ENCODE measurements at places on chromosomes 5 and 9.

- no peak for DNase-seq
These were observed 295.9 kb downstream of the AGTPBP1 start for GRCh38 chr9:85445887-85446286.

GRCh38 chr9:20209391-20210340, 412.6 kb downstream of the MLLT3 start:
- DNase-seq, result no peak

DNA sequence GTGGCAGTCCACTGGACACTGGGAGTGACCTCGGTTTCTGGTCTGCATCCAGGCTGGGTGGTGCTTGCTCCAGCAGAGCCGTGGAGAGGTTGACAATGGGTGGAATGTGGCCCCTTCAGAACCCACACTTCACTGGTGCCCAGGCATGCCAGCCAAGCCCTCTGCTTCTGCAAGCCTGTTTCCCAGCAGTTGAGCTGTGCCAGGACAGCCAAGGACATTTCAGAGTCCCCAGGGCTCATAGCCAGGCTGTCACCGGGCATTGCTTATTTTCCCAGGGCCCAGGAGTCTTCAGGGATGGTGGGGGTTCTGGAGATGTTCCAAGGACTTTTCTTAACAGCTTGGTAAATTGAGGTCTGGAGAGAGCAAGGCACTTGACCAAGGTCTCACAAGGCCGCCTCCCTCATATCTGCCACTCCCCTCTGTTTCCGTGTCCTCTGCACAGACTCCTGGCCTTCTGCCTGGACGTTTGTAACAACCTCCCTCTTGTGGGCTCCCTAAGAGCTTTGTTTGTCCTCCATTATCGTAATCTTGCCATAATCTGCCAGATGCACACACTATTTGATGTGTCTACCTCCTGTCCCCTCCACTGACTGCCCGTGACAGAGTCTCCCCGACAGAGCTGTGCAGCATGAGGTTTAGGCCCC, 3.8 kb upstream of the NDST1 start:
- DNase-seq, result no peak

DNA sequence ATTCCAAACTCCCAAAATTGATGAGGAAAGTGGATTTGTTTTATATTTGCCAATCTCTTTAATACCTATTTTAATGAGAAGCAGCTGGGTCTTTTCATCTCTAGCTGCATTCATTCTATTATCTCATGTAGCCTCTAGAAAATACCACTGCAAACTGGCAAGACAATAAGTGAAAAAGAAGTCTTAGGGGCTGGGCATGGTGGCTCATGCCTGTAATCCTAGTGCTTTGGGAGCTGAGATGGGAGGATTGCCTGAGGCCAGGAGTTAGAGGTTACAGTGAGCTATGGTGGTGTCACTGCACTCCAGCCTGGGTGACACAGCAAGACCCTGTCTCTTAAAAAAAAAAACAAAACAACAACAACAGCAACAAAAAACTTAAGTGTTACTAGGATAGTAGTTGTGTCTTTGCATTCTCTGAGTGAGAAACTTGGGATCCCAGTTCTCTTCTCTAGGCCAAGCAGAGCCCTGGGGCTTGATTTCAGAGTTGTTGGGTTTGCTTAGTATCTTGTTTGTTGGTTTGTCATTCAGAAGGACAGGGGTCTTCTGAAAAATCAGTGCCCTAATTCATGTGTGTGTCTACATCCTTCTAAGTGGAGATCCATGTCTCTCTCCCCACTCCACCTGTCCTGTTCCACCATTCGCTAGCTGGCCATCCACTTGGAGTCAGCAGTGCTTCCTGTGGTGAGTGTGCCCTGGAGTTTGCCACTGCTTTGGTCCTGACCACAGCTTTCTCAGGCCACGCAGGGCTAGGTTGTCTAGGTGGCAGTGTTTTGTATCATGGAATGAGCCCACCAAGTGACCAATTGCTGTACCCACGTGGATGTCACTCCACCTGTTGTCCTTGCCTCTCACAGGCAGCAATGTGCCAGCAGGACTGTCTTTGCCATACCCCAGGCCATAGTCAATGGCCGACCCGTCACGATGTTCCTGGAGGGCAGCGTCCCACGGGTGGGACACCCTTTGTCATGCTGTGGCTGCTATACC, 19.5 kb downstream of the MARCHF6 start:
- no peak for DNase-seq

GRCh38 chr9:130128251-130128650, 44.0 kb upstream of the NCS1 start:
- DNase-seq, result no peak

DNA sequence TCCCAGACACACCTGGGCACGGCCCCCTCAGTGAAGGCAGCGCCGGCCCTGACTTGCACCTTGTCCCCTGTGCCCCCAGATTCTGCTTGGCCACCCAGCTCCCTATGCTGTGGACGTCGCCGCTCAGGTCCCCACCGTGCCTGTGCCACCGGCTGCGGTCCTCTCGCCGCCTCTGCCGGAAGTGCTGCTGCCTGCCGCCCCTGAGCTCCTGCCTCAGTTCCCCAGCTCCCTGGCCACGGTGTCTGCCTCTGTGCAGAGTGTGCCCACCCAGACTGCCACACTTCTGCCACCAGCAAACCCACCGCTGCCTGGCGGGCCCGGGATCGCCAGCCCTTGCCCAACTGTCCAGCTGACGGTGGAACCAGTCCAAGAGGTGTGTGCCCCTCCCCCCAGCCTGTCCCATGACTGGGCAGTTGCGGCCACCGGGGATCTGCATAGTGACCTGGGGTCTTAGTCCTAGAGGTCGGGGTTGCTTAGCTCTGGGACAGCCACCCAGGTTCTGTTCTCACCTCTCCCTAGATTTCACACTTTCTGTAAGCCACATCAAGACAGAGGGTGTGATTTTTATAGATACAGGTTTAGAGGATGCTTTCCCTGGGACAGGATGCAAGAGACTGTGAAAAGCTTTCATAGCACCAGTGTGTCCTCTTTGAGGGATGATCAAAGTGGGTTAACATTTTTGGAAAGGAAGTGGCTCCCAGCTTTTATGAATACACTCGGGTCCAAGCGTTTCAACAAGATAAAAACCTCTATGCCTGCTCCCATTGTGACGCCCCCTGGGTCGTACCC, 78.0 kb downstream of the WNK2 start:
- no peak for DNase-seq

GRCh38 chr5:131460133-131460532, 174.9 kb downstream of the RAPGEF6 start:
- no peak for DNase-seq

DNA sequence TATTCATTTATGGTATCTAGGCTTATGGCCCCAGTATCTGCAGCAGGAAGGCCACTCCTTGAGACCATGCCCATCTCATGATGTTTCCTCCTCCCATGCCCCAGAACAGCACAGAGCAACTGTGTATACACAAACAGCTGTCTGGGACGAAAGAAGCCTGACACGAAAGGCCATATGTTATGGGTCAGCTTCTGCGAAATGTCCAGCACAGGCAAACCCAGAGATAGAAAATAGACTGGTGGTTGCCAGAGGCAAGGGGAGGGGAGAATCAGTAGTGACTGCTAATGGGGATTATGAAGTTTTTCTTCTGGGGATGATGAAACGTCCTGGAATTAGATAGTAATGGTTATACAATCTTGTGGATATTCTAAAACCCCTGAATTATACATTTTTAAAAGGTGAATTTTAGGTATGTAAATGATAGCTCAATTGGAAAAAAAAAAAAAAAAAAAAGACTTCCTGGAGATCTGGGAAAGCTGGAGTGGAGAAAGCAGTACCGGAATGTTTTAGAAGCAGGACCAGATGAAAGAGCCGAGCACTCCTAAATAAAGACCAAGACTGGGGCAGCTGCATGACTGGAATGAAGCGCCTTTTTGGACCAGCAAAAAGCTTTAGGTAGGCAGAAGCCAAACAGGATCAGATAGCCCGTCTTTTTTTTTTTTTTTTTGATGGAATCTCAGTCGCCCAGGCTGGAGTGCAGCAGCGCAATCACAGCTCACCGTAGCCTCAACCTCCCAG, 29.2 kb downstream of the PCDHGC5 start:
- DNase-seq, result no peak
